ENCODE measurements at places on chromosomes 7 and 10.

DNA sequence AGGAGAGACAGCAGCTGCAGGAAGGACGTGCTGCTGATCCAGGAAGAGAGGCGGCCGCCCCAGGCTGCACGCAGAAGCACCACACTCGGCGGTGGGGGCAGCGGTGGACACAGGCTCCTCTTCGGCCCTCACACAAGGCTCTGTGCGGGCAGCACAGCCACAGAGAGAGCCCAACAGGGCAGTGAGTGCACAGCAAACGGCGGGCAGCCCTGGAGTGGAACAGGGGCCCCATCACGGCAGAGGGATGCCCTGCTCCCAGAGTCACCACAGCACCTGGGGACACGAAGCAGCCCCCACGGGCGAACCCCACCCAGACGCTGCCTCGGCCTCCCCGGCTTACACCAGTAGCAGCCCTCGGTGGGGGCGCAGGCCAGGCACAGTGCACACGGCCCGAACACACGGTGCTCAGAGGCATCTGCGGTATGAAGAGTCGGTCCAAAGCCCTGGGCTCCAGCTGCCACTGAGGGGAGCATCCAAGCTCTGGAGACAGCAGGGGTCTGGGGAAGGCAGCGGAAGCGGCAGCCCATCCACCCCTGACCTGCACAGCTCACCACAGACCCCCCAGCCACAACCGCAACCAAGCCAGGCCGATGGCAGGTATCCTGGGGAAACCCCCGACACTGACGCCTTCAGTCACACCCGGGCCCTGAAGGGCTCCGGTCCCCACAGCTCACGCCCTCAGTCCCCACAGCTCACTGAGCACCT, 16.8 kb downstream of the NUDT1 start:
- no peak for DNase-seq

- DNase-seq = no peak
Measured at GRCh38 chr10:33211106-33211878, 123.2 kb downstream of the NRP1 start.

DNA sequence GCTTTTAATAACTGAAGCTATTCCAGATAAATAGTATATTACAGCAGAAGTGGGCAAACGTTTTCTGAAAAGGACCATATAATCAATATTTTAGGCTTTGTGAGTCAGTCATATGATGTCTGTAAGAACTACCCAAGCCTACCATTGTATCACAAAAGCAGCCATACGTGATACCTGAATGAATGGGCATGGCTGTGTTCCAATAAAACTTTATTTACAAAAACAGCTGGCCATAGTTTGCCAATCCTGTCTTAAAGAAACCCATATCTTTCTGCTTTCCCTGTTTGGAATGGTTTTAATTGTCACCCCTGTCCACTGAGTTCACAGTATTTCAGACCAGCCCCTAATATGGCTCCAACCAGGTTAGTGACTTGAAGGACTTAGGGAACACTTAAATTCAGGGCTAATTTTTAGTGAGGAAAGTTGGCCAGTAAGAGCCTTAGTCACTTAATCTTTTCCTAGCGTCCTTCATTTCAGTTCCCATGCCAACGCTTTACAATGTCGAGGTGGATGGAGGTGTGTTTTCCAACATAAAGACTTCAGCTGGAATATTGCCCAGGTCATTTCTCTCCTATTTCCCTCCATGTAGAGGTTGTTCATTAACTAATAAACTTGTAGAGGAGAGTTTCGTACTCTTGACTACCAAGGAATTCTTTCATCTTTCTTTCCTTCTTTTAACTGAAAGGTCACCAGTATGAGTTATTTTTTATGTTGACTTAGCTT, 184.5 kb downstream of the TRIL start:
- no peak for DNase-seq

DNA sequence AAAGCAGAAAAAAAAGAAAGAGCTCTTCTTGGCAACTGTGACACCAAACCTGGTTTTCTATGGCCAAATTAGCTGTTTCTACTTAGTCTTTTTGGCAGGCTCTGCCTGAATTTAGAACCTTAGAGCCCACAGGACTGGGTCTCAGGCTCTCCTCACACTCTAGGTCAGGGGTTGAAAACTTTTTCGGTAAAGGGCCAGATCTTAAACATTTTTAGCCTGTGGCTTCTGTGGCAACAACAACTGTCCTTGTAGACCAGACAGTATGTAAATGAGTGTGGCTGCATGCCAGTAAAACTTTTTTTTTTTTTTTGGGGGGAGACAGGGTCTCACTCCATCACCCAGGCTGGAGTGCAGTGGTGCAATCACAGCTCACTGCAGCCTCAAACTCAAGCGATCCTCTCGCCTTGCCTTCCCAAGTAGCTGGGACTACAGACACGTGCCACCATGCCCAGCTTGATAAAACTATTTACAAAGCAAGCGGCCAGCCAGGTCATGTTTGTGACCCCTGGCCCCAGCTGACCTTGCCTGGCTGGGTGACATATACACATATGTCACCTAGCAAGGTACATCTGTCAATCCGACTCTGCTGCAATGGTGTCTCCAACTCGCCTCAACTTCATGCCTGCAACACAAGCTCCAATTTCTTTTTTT, 17.4 kb downstream of the KPNA7 start:
- no peak for DNase-seq

- no peak for DNase-seq
Measured at GRCh38 chr10:66259836-66260235, 666.0 kb upstream of the LRRTM3 start.

DNA sequence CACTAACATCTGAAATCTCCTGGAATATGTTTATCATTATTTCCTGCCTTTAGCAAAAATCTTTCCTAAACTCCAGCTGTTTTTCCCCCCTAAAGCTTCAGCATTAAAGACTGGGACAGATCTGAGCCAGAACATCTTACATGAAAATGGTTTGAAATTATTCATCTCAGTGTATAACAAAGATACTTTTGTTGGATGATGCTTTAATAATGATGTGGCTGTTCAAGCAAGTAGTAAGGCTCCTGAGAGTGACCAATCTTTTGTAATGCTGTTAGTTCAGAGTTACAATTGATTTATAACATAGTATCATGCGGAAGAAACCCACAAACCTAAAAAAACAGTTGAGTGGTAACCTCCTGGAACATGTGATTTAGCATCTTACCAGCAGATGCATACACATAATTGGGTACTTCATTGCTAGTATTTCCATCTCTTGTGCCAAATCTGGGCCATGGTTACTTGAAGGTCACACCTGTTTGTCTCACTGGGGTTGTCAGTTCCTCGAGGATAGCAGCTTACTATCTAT, 1.5 kb downstream of the BZW2 start:
- no peak for DNase-seq

DNA sequence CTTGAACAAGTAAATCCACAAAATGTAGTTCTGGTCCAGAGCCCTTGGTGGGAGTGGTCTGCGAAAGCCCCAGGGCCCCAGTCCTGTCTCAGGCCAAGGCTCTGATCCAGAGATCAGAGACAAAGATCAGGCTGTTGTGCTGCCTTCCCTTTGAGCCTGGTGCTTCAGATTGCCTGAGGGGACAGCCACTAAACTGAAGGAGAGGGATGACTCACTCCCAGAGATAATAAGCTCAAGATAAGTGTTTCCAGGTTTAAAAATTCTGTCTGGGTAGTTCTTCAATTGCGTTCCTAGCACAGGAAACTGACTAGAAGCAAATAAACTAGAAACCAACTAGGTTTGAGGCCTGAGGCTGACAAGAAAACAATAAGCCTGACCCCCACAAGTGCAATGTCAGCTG, 190.2 kb downstream of the RAMP3 start:
- DNase-seq = no peak

DNA sequence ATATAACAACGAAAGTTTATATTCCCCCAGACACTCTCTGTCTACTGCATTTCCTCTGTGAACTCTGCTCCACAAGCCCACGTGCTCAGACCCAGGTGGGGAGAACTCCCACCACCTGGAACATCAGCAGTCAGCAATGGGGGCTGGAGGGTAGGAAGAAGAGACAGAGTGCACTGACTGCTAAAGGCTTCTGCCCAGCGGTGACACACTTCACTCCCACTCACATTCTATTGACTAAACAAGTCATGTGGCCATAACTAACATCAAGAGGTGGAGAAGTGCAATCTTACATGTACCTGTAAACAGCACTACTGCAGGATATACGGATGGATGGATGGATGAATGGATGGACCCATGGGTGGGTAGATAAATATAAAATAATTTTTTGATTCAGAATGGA, 122.2 kb downstream of the MPP7 start:
- no peak for DNase-seq

GRCh38 chr7:155358066-155358947, 60.6 kb downstream of the INSIG1 start:
- DNase-seq = no peak

DNA sequence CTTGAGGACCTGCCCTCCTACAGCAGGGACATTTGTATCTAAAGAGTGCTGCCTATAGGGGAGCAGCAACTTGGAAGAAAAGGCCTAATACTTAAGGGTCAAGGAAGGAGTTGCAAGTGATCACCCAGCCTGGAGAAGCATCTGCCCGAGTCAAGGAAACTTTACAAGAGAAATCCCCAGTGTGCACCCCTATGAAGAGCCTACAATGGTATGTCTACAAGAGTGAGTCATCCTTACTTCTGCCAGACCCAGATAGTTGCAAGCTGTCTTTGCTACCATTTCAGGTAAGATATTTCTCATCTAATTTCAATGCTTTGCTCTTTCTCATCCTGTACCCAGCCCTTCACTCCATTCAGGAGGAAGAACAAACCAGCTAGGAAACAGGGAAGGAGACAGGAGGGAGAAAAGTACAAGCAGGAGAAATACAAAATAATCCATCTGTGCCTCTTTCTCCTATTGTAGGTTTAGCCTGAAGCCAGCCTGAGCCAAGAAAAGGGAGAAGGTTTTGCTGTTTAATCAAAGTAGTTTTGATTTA, 34.4 kb upstream of the AGR3 start:
- no peak for DNase-seq

- DNase-seq = no peak
Measured at GRCh38 chr7:157522954-157523353, 186.2 kb downstream of the DNAJB6 start.

DNA sequence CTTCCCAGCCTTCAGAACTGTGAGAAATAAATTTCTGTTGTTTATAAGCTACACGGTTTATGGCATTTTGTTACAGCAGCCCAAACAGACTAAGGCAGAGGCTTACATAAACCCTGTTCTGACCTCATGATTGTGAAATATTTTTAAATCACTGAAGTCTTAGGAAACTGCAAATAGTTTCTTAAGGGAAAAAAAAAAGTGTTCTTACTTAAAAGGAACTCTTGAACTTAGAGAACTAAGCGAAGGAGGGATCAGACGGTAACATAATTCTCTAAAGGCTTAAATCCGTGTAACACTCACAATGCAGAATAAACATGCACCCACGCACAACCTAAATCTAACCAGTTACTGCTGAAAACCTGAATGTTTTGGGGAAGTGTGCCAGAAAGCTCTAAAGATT, 749.1 kb upstream of the LRRTM3 start:
- DNase-seq = no peak

- no peak for DNase-seq
Measured at GRCh38 chr7:47049234-47049774, 532.6 kb downstream of the TNS3 start.

DNA sequence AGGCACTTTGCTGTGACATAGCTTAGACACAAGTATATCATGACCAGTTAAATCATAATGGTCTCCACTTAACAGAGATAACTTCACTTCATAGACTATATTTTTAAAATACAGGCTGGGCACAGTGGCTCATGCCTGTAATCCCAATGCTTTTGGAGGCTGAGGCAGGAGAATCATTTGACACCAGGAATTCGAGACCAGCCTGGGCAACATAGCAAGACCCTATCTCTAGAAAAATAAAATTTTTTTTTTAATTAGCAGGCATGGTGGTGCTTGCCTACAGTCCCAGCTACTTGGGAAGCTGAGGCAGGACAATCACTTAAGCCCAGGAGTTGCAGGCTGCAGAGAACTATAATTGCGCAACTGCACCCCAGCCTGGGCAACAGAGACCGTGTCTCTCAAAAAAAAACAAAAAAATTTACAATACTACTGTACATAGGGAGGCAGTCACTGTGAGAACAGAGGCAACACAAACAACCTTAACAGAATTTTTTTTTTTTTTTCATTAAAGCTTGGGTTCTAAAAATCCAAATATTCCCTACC, 105.1 kb downstream of the USP6NL start:
- no peak for DNase-seq

GRCh38 chr10:62231371-62231770, 37.3 kb downstream of the RTKN2 start:
- no peak for DNase-seq

- no peak for DNase-seq
Measured at GRCh38 chr7:104655592-104655991, 327.2 kb downstream of the LHFPL3 start.

DNA sequence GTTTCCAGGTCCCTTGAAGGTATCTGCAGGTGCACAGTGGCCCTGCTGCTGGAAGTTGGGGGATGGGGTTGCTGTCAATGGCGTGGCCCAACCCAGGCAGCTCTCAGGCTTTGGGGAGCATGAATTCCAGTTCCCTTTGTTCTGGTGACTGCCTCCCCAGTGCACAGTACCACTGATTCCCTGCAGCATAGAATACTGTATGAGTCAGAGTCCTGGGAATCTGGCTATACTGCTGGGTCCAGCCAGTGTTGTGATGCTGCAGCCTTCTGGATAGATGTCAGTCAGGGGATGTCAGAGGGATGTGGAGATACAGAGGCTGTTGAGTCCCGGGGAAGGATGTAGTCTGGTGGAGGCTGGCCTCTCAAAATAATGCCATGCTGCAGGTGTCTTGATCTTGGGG, 99.3 kb downstream of the LANCL2 start:
- no peak for DNase-seq

- DNase-seq = peak; percentile 6
Measured at GRCh38 chr7:123533929-123534382, 439 bp downstream of the IQUB start.

- no peak for DNase-seq
Measured at GRCh38 chr7:158077934-158078910, 509.4 kb downstream of the PTPRN2 start.

- no peak for DNase-seq
Measured at GRCh38 chr10:56771343-56771742, 410.3 kb upstream of the ZWINT start.
